ENCODE measurements at places on chromosomes 13 and 19. TPM values are rescaled to one million over a fixed set of nuclear protein-coding genes. Genes with fewer than 3 reads are reported as not detected.

KLK4 gene
- polyA plus RNA-seq = not detected

- DNase-seq = no peak
Measured at GRCh38 chr19:35451338-35452096, 3.5 kb downstream of the FFAR2 start.

NALCN gene
- polyA plus RNA-seq = 1.6 TPM

KLF1 gene
- polyA plus RNA-seq = 0.17 TPM

DNA sequence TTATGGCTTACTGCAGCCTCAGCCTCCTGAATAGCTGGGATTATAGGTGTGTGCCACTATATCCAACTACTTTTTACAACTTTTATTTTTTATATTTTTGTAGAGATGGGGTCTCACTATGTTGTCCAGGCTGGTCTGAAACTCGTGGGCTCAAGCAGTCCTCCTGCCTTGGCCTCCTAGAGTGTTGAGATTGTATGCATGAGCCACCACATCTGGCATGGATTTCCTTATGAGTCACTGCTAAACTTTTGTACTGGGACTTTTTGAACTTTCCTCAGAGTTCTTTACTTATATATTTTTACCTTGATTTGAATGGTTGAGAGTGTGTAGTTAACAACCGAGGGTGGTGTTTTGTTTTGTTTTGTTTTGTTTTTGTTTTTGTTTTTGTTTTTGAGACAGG, 33.4 kb downstream of the DNAJC3 start:
- DNase-seq = no peak

- no peak for DNase-seq
Measured at GRCh38 chr13:36834299-36834698, 15.3 kb downstream of the RFXAP start.

- peak; percentile 57 for DNase-seq
Measured at GRCh38 chr13:98839856-98840769, 87.6 kb upstream of the SLC15A1 start.

GRCh38 chr13:33496336-33496735, 210.8 kb upstream of the STARD13 start:
- DNase-seq = no peak

DNA sequence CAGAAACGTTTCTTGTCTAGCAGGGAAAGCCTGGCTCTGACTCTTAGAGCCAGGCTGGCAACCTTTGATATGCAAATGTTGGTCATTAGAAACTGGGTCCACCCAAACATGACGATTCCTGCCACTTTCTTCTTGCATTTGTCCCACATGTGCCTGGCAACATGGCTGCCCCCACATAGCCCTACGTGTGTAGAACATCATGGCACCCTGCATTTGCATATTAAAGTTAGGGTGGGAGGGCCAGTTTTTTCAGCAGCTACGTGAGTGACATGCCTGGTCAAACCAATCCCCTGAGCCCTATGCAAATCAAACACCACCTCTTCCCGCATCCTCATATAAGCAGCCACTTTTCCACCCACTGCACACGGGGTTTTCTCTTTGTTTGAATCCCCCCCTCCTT, 95.0 kb downstream of the LIG4 start:
- DNase-seq = no peak

SIRT2 gene
- 41.7 TPM for polyA plus RNA-seq

- DNase-seq = no peak
Measured at GRCh38 chr13:110822669-110822945, 92.3 kb downstream of the ANKRD10 start.

Data from left kidney (tissue), 8 donors.